ENCODE measurements at places on chromosomes 13 and 19.

DNA sequence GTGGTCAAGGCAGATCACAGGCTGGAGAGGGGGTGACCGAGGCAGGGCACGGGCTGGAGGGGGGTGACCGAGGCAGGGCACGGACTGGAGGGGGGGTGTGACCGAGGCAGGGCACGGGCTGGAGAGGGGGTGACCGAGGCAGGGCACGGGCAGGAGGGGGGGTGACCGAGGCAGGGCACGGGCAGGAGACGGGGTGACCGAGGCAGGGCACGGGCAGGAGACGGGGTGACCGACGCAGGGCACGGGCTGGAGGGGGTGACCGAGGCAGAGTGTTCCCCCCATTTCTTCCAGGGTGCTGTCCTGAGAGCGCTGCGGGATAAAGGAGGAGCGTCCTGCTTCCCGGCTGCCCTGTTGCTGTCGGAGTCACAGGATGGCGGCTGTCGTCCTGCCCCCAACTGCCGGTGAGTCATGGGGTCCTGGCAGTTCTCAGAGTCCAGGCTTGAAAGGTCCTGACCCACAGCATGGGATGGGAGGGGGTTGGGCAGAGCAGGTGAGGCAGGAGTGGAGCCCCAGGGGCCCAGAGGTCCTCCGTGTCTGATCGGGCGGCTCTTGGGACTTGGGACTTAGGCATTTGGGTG lies 5.3 kb downstream of the ZNF557 start:
- DNase-seq = no peak

- no peak for DNase-seq
These were observed 202.8 kb upstream of the IRS2 start for GRCh38 chr13:109989155-109989554.

GRCh38 chr13:64256751-64257150 lies 2841.1 kb upstream of the PCDH20 start:
- no peak for DNase-seq

GRCh38 chr19:47321630-47322029 lies 10.3 kb upstream of the C5AR2 start:
- no peak for DNase-seq

- DNase-seq = no peak
These were observed 2.8 kb upstream of the MKNK2 start for GRCh38 chr19:2053601-2054389.

- no peak for DNase-seq
These were observed 448.3 kb downstream of the EFNB2 start for GRCh38 chr13:106087201-106087600.

- no peak for DNase-seq
These were observed 35.6 kb downstream of the NDFIP2 start for GRCh38 chr13:79516595-79516994.

- DNase-seq = no peak
These were observed 588.5 kb downstream of the GPC5 start for GRCh38 chr13:91986761-91987483.

DNA sequence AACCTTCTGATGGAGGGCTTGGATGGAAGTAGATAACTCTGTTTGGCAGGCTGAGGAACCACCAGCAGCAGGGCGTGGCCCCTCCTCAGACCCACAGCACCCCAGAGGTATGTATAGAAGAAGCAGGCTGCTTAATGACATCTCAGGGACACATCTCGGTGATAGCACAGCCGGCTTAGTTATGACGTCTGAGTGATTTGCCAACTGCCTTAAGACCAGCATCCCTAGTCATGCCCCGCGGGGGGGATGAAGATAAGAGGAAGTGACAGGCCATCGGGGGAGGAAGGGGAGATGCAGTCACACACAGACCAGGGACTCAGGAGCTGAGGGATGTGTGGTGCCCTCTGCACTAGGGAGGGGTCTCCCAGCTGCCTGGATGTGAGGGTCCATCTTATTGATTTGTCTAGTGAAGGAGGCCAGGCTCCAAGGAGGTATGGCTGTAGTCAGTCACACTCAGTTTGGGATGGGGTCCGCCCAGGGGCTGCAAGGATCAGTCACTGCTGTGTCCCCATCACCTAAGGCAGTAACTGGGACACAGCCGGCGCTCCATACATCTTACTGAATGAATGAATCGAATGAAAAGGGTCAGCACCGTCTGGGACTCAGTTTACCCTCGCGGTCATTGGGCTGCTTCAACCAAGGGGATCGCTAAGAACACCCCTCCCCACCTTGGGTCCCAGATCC lies 19.2 kb upstream of the ERCC1 start:
- peak; percentile 70 for DNase-seq

DNA sequence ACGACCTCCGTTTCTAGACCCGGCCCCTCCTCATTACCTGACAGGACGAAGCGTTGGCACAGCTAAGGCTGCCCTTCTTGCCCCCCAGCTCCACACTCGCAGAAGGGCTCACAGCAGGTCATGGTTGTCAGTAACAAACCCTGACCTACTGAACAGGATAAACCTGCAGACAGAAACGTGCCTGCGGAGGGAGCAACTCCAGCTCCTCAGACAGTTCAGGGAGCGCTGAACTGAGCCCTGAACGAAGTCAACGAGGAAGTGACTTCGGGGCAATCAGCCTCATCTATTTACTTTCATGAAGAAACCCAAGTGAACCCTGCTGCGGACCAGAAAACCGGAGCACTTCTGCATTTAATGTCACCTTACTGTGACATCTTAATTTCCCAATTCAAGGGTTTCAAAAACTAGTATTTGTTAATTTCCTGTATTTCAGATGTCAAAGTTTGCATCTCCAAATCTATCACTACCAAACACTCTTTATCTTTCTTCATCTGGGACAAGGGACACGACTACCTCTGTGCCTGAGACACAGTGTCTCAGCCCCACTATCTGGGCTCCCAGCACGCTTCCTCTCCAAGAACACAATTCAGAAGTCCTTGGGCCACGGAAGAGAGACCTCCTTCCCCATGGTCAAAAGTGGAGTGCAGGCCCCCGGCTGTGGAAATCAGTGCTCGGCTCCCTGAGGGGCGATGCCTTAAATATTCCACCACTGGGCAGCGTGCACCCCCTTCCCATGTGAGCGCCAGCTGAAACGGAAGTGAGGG lies 40.2 kb downstream of the CARS2 start:
- DNase-seq = no peak

DNA sequence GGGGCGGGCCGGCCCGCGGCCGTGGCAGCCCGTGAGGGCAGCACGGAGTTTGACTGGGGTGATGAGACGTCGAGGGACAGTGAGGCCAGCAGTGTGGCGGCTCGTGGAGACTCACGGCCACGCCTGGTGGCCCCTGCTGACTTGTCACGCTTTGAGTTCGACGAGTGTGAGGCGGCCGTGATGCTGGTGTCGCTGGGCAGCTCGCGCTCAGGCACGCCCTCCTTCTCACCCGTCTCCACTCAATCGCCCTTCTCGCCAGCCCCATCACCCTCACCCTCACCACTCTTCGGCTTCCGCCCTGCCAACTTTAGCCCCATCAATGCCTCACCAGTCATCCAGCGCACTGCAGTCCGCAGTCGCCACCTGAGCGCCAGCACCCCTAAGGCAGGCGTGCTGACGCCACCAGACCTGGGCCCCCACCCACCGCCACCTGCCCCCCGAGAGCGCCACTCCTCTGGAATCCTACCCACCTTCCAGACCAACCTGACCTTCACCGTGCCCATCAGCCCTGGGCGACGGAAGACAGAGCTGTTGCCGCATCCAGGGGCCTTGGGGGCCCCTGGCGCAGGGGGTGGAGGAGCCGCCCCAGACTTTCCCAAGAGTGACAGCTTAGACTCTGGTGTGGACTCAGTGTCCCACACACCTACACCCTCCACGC lies 4.5 kb downstream of the CIC start:
- DNase-seq = no peak

- DNase-seq = no peak
These were observed 140.0 kb downstream of the IRS2 start for GRCh38 chr13:109646423-109646822.

GRCh38 chr13:39095500-39095899 lies 57.2 kb downstream of the NHLRC3 start:
- DNase-seq = no peak

GRCh38 chr13:70613295-70613694 lies 505.0 kb upstream of the KLHL1 start:
- DNase-seq = no peak

- DNase-seq = no peak
These were observed 92.4 kb upstream of the GPR183 start for GRCh38 chr13:99399623-99399974.

GRCh38 chr19:1238369-1239303 lies 831 bp upstream of the CBARP start:
- DNase-seq = no peak

- DNase-seq = no peak
These were observed 127.4 kb downstream of the MAB21L1 start for GRCh38 chr13:35349052-35349451.

DNA sequence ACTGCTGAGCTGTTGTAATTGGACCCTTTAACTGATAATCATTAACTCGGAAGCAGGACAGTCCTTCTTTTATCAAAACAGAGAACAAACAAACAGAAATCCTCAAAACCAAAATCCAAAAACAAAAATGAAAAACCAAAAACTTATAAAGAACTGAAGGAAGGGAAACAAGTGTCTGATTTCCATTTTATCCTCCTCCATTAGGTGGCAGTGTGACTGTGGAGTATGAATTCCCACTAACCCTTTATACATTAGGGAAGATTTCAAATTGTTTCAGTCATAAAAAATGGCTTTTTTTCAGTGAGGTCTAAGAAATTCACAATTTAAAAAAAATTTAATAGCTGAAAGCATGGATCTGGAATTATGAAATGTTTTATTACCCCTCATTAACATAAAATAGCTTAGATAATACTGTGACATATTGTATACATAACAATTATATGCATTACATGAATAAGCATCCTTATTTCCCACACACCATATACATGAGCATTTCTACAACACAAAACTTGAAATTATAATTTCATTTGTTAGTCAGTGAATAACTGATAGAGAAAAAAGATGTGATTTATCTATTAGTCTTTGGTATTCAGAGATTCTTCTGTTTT lies 1074.3 kb upstream of the PCDH9 start:
- DNase-seq = no peak

DNA sequence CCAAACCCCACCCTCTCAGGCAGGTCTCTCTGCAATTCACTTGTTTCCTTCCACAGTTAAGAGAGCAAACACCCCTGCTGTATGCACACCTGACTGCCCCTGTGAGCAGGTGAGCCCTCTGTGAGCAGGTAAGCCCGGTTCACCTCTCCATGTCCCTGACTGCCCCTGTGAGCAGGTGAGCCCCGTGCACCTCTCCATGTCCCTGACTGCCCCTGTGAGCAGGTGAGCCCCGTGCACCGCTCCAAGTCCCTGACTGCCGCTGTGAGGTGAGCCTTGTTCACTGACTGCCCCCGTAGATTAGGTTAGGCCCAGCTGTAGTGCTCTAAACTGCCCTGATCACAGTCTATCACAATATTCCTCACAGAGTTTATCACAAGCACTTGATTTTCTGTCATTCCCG lies 29.2 kb downstream of the TMTC4 start:
- DNase-seq = no peak

- no peak for DNase-seq
These were observed 121.0 kb downstream of the URI1 start for GRCh38 chr19:30062907-30063649.

DNA sequence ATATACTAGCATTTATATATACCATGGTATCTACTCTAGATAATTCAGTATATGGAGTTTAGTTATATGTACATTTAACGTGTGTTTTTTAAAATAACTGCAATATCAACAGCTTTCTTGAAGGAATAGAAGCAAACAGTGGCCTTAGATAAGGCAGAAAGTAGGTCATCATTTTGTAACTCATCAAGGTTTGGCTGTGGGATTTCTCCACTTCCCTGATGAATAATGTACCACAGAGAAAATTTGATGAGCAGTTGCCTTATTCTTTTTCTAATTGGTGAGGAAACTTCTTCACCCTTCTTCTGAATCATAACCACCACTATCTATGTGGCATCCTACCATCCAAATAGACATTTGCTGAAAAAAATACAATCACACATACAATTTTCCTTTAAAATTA lies 590.2 kb upstream of the SPRY2 start:
- no peak for DNase-seq

GRCh38 chr19:14502334-14503092 lies 6.6 kb upstream of the GIPC1 start:
- DNase-seq = no peak

- DNase-seq = no peak
These were observed 52.8 kb downstream of the RUBCNL start for GRCh38 chr13:46334035-46334822.

GRCh38 chr13:101970341-101970740 lies 431.5 kb downstream of the FGF14 start:
- DNase-seq = no peak

DNA sequence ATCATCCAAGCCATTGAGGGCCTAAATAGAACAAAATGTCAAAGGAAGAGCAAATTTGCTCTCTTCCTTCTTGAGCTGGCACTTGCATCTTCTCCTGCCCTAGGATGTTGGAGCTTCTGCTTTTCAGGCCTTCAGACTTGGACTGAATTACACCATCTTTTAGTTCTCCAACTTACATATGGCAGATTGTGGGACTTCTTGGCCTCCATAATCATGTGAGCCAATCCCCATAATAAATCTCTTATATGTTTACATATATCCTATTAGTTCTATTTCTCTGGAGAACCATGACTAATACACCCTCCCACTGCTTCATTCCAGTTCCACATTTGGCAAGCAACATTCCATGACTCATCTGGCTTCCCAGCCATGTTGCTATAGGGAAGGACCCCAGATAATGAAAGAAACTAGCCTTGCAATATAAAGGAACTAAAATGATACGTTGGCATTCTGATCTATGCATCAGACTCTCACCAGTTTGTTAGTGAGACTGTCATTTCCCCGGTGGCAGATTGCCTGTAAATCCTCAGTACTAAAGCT lies 11.0 kb upstream of the ACOD1 start:
- no peak for DNase-seq

DNA sequence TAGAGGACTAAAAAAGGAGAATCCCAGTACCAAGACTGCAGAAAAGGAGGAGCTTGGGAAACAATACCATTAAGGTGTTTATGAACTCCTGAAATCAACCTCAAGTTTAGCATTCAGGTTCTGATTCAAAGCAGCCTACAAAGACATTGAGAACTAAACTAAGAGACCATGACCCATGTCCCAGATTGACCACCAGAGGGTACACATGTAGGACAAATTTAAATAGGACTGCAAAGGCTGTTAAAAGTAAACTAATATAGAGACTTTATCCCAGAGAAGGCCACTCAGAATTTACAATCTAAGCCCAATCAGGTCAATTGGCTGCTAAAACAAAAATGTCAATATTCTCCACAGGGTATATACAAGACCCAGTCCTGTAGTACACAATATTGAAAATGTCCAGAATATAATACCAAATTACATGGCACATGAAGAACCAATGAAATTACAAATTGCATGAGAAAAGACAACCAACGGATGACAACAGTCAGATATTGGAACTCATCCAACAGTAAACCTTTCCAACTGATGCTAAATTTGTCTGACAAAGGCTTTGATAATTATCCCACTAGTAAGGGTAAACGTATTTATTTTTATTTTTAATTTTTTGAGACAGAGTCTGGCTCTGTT lies 682.4 kb downstream of the UQCRFS1 start:
- no peak for DNase-seq

- DNase-seq = no peak
These were observed 75.9 kb downstream of the GADD45B start for GRCh38 chr19:2551864-2552185.

Measured in GDM1 (cell line).